ENCODE measurements at places on chromosomes 3 and 15.

GRCh38 chr3:36648241-36649034 is 115.9 kb downstream of the DCLK3 start:
- DNase-seq = peak; percentile 98

- no peak for DNase-seq
Observed at GRCh38 chr3:151819910-151820309, 6.0 kb downstream of the AADAC start.

DNA sequence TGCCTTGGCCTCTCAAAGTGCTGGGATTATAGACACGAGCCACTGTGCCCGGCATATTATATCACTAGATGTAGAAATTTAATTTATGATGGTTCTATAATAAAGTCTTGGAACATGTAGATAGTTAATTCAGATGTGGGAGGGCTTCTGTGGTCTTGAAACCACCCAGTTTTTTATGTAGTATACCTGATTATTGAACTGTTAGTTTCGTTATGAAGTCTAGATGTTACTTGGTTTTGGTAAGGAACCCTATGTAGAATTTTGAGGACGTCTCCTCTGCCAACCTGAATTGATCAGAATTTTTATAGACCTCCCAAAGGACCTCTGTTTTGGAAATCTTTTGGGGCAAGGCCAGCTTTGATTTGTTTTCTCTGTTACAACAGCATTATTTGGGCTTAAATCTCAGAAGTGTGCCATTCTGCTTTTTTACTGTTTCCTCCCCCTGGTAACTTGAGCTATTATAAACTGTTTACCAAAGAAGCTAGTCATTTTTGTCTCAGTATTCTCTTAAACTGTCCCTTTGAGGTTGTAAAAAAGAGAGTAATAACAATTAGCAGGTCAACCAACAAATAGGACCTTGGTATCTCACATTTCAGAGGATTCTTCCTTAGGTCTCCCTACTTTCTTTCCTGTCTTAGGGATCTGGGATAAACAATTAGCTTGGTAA is 20.8 kb downstream of the AKAP13 start:
- no peak for DNase-seq

DNA sequence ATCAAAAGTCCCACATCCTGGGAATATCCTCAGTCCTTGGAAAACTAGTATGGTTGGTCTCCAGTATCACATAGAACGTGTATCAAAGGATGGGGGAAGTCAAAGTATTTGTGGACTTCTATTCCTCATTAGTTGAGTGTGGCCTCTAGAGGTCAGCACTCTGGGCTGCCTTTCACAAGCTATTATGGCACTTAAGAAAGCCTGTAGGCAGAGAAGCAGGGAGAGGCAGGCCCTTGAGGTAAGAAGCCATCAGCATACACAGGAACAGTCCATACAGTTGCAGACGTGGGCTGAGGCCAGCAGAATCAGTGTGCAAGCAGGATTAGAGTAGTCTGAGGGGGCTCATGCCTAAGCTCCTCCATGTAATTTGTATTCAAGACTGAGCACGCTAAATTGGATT is 341.7 kb downstream of the CLSTN2 start:
- peak; percentile 24 for DNase-seq

DNA sequence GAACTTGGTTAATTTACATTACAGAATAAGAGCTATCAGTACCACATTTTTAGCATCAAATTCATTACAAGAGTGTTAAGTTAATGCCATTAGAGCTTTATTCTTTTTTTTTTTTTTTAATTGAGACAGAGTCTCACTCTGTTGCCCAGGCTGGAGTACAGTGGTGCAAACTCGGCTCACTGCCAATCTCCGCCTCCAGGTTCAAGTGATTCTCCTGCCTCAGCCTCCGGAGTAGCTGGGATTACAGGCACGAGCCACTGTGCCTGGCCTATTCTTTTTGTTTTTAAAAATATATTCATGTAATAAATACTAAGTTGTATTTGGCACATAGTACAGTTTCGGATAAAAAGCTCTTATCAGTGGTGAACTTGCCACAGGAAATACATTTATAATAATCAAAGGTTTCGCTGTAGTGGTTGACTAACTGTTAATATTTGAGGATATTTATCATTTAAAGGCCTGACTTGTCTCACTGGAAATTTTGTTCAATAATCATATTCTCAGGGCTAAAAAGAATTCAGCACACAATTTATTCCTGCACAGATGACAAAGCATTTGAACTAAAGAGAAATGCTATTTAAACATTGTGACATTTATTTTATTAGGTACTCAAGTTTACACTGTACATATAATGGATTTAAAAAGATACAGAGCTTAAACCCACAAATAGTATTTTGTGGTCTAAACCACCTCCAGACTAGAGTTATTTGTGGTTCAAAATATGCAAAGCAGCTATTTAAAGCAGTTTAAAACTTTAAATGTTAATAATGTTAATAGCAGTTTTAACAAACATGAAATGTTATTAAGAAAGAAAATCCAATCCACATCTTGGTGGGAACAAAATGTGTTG is 6.1 kb upstream of the LEKR1 start:
- DNase-seq = peak; percentile 62

GRCh38 chr15:59741274-59741906 is 52.3 kb upstream of the BNIP2 start:
- peak; percentile 34 for DNase-seq

GRCh38 chr3:139187648-139188047 is 143.0 kb upstream of the PRR23C start:
- no peak for DNase-seq

DNA sequence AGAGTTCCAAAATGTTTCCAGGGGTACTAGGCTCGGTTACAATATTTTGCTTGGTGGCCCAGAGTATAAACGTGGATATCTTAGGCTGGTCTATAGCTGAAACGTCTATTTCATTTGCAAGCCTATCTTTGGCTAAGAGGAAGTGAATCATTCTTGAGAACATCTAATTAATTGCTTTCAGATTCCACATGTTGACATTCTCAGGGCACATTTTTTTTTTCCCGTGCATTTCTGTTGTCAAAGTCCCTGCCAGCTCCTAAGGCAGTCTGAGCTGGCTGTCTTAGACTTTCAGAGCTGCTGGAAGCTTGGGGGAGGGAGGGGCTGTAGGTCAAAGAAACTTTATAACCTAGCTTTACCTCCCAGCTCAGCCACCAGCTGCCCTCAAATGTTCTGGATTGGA is 23.2 kb upstream of the LAMP3 start:
- DNase-seq = peak; percentile 93

GRCh38 chr15:39128746-39129145 is 452.1 kb upstream of the THBS1 start:
- DNase-seq = peak; percentile 67

DNA sequence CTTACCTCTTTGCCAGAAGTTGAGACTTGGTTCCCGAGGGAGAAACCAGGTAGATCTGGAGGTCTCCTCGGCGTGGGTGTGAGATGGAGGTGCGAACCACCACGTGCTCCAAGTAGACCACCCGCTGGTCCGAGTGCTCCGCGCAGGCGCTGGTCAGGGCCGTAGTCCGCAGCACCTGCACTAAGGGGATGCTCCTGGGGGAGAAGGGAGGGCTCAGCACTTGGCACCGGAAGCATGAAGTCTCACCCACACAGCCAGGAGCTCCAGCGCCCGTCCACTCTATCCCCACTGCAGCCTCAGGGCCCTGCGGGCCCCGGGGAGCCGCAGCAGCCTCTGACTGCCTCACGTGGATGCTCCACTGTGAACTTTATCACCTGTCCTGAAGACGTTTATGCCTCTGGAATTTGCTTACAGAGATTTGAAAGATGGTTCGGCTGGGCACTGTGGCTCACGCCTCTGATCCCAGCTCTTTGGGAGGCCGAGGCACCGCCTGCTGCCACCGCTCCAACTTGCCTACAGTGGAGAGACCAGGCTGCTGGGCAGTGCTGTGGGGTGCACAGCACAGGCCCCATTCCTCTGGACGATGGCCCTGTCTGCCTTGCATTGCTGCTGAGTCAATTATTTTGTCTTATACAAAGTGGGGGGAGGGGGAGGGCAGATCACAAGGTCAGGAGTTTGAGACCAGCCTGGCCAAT is 75.4 kb upstream of the SNRPA1 start:
- no peak for DNase-seq

DNA sequence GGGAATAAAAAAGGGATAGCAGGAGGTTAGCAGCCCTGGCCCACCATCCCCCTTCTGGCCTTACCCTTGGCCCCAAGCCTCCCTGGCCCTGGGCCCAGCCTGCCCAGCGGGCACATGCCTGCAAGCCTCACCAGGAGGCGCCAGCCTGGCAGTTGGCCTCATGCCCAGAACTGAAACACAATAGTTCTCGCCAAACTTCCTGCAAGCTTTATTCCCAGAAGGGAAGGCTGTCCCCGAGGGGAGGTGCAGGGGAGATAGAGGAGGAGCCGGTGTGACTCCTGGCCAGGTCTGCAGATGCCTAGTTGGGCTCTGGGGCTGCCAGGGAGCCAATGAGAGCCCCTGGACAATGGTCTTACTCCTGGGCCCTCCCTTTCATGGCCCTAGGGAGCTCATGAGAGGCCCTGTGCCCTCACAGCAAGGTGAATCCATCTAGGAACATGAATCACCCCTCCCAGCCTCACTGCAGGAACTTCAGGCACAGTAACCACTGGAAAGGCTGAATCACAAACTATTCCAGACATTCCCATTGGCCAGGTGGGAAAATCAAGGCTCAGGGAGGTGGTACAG is 4.0 kb downstream of the CCDC33 start:
- DNase-seq = peak; percentile 82

GRCh38 chr3:59126446-59126845 is 76.6 kb upstream of the CFAP20DC start:
- peak; percentile 67 for DNase-seq

DNA sequence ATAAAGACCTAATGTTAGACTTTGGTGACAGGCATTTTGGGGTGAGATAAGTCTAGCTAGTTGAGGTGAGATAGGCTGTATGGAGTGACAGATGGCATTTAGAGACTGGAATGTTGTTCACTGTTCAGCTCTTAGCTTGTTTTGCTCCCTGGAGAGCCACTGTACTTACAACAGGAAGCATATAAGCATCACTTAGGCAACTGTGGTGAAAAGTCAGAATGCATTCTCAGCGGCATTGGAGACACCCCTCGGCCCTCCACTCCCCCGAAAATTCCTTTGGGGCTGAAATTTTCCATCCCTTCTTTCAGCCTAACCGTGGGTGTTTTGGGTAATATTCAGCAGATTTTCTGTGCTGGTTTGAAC is 73.4 kb downstream of the SLCO3A1 start:
- no peak for DNase-seq

DNA sequence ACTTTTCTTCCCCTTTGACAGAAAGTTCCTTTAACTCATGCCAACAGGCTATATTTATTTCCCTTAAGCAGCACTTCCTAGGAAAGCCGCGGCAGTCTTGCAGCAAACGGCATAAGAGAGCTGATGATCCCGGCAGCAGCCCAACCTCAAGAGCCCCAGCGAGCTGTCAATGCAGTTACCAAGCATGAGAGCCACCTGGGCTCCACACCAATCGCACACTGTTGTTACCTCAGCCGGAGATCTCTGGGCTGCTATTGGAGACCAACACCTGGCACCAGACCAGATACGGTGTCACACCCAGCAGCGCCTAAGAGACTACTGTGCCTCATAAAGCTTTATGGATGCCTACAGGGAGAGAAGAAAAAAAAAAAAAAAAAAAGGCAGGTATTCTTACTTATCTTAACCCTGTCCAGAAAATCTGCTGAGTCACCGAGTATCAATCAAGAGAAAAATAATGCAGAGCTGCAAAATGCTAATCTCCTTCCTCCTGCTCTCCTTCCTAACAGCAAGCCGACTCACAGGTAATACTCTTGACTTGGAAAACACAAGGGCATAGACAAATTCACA is 11.7 kb downstream of the ABCC5 start:
- no peak for DNase-seq

GRCh38 chr15:45794712-45795439 is 160.0 kb downstream of the SQOR start:
- no peak for DNase-seq

DNA sequence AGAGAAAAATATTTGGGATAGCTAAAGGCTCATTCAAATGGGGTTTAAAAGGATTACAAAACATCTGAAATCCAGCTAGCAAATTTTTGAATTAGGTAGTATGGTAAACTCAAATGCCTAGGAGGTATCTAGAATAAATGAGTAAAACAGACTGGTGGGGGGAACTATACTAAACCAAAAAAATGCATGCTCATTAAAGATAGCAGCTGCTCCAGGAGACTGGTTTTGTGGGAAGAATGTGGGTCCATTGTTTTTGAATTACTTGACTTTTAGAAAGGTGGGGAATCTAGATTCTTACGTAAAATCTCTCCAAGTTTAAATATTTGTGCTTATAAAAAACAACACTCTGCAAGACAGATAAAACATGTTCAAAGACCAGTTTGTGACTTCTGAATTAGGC is 73.8 kb downstream of the LEKR1 start:
- peak; percentile 73 for DNase-seq

- no peak for DNase-seq
Observed at GRCh38 chr15:68278345-68278594, 725 bp downstream of the FEM1B start.

- no peak for DNase-seq
Observed at GRCh38 chr3:2023959-2024358, 74.7 kb upstream of the CNTN4 start.

DNA sequence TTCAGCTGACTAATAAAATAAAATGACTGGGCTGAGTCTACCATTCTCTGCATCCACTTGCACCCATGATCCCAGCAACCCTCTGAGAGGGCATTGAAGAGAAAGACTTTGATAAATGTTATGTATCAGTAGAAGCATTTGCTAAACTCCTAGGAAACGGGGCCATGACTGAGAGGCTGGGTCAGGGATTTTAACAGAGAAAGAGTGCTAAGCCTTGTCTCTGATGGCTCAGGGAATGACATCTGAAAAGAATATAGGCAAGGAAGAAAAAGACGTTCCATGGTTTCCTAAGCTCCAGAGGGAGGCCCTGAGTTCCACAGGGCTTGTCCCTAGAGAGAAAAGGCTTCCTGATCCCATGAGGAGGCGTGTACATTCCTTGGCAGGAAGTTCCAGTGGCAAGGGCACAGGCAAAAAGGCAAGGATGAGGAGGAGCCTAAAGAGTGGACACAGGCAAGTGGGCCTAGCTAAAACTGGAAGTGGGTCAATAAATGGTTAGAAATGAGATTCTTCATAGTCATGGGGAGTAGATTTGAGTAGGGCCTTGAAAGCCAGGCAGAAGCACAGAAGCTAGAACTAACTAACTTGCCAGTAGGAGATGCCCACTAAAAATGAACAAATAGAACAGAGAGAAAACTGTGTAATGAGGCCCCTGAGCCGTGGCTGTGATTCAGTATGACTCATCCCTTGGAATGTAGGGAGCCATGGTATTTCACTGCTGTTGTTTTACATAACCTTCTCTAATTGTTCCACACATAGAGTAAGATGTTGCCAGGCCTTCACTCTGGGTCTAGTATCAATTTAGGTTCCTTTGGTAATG is 44.9 kb upstream of the MANF start:
- peak; percentile 96 for DNase-seq

DNA sequence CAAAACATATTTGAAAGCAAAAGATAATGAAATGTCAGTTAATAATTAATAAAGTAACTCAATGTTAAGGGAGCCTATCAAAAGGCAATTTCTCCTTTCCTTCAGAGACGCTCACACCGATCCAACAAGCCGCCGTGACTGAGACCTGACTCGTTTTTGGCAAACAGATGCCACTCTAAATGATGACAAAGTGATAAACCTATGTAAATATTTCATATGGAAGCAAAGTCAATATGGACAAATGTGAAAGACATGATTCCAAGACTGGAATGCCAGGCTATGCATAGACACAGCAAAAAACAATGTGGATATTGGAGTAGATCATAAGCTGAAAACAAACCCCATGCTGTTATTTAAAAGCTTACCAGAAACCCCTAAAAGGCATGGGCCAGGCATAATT is 137.2 kb upstream of the SUCLG2 start:
- no peak for DNase-seq

- peak; percentile 43 for DNase-seq
Observed at GRCh38 chr15:84715441-84716035, 401 bp downstream of the SEC11A start.

GRCh38 chr3:149732234-149732633 is 20.1 kb downstream of the COMMD2 start:
- no peak for DNase-seq
